ENCODE measurements at places on chromosomes 6 and 20.
A peak's percentile ranks its signal among the peaks of the same experiment; 100 is the strongest.

- no peak for DNase-seq
Observed at GRCh38 chr6:25166955-25167748, 112.0 kb upstream of the CARMIL1 start.

DNA sequence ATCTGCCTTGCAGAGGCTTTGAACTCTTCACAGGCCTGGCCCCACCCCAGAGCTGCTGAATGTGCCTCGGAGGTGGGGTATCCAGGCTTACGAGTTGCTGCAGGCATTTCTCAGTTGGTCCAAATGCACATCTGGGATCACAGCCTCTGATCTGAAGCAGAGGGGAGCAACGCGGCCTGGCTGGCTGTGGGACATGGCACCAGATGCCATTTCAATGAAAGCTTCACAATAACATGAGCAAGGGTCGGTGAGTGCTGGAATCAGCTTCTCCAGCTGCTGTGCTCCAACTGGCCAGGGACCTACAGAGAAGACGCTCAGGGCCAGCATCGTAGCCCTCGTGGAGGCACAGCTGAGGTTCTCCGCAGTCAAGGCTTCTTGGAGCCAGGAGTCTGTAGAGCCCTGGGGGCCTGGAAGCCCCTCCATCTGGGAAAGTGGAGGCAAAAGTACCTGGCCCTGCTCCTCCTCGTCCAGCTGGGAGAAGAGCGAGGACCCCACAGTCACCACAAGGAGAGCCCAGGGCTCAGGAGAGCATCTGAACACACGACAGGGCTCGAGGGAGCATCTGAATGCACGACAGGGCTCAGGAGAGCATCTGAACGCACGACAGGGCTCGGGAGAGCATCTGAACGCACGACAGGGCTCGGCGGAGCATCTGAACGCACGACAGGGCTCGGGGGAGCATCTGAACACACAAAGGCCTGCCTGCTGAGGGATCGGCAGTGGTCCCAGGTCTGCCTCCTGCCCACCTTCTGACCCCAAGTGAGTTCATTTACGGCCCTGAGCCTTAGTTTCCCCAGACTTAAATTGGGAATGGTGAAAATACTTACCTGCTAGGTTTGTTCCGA lies 165.2 kb downstream of the DLL1 start:
- no peak for DNase-seq

DNA sequence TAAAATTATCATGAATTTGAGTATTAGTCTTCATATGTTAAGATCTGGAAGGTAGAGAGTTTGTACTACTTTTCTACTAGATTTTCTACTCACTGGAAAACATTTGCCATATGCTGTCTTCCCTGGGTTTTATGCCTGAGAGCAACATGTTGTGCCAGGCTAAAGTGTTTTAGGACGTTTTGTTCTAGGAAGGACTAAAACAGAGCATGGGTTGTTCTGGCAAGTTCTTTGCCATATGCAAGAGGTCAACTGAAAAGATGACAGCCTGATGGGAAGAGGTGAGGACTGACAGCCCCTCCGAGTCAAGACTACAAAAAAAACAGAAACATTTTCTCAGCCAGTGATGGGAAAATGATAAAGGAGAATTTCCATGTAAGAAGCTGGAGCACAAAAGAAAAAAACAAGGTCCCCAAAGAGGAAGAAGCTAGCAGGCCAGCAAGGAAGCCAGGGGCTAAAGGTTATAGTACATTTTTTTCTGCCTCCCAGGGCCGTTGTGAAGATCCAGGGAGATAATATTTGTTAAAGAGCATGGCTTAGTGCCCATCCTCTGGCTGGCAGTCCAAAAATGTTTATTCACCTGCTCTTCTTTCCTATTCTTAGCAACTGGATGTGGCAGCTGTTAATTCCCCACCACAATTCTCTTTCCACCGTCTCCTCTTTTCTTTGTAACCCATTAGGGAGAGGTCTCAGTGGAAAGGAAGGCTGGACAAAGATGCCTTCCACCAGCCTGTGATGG lies 7.8 kb downstream of the SCGN start:
- DNase-seq: no peak

DNA sequence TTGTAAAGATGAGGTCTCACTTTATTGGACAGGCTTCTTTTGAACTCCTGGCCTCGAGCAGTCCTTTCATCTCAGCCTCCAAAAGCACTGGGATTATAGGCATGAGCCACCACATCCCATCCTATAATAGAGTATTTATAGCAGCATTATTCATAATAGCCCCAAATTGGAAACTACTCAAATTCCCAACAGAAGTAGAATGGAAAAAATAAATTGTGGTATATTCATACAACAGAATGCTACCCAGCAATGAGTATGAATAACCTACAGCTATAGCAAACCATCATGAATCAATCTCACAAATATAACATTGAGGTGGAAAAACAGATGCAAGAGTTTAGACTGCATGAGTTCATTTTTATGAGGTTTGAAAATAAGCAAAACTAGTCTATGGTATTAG lies 84.8 kb upstream of the BTBD3 start:
- no peak for DNase-seq

DNA sequence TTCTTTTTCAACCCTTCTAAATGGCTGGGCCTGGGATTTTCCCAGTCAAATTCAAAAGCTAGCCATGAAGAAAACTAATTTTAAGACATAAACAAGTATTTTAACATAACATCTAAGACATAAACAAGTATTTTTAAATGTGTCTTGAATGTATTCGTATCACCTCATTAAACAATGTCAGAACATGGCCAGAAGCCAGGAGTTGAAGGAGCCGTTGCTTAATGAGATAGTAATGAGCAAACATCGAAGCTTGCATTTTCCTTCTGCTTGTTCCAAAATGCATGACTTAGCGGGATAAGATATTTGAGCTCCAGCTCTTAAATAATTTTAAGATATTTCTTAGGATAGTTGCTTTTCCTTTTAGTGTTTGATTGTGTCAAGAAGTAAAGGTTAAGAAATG lies 4.2 kb upstream of the RNF182 start:
- DNase-seq: no peak

- no peak for DNase-seq
Observed at GRCh38 chr20:55561259-55561658, 444.1 kb downstream of the CBLN4 start.

DNA sequence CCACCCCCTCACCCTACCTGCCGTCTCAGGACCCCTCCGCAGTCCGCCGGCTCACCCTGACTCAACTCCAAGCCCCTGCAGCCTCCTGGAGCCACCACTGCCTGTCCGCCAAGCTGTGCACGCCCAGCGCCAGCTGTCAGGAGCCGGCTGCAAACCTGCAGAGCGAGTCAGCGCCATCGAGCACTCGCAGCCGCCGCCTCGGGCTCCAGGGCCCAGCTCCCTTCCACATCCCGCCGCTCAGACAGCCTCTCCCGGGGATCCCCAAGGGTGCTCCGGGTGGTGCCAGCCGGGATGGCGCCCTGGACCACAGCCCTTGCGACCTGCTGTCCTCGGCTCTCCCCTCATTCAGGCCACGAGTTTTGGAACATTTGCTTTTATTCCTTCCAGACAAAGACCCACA lies 4.3 kb downstream of the TNNC2 start:
- DNase-seq: peak; percentile 40

DNA sequence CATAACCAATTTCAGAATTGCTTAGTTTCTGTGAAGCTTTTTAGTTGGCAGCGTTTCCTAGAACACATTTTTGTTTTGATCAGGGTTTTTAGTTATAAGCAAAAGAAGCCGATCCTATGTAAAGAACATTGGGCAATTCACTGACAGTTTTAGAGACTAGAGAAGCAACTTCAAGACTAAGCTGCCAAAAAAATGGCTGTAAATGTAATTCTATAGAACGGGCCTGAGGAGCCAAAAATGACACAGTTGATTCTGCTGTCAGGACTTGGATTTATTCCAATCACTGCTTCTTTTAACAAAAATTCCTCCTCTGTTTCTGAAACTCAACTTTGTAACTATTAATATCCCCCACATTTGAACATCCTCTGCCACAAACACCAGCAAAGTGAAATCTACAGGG lies 236.0 kb upstream of the EYS start:
- DNase-seq: no peak

DNA sequence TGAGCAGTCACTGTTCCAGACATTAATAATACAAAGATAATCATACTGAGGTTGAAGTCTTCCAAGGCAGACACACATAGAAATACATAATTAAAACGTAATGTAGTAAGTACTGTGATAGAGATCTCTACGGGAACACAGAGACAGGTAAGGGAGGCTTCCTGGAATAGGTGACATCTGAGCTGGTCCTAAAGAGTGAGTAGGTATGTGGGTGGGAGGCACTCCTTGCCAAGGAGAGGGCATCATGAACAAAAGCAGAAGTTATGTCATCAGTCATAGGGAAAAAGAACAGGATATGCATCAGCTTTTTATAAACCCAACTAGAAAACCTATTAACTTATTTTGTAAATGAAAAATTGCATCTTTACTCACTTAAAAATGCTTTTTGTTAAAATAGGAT lies 110.0 kb downstream of the MAP7 start:
- no peak for DNase-seq

DNA sequence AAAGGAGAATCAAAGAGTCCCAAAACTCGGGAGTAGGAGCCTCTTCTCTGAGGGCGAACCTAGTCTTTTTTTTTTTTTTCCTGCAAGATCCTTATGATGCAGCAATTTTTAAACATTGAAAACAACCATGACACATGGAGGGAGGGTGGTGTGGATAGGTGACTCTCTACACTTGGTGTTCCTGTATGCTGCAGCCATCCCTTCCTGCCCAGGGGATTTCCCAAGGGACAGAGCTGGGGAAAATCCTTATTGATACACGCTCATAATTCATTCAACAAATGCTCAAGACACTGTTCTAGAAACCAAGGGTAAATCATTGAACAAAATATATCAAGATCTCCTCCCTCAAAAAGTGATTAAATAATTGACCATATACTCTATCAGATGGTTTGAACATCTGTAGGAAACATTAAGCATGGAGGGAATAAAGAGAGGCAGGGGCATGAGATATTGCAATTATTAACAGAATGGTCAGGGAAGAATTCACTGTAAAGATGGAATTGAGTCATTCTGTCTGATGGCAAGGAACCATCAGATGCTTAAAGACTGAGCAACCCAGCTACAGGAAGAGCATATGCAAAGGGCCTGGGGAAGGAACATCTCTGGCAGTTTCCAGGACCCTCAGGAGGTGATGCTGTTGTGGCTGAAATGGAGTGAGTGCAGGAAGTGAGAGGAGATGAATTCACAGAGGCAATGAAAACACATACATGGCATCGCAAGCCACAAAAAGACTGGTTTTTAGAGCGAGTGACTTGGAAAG lies 13.4 kb upstream of the BTN3A3 start:
- no peak for DNase-seq

GRCh38 chr6:142413111-142413510 lies 111.3 kb downstream of the ADGRG6 start:
- DNase-seq: no peak

- DNase-seq: no peak
Observed at GRCh38 chr6:71088166-71088565, 131.3 kb upstream of the B3GAT2 start.

DNA sequence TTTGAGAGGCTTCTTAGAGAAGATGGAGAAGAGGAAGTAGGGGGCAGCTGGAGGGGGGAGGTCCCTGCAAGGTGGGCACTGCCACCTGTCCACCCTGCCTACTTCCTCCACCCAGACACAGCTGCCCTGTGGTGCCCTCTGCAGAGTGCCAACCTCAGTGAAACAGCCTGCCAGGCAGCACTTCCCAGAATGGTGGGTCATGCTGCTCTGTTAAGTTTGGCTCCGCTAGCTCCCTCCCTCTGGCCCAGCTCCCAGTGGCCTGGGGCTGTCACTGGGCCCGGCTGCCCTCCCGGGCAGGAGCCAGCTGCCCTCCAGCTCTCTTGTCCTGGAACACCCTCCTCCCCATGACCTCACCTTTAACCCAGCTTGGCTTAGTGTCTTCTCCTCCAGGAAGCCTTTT lies 5.1 kb upstream of the EPB41L1 start:
- DNase-seq: no peak

DNA sequence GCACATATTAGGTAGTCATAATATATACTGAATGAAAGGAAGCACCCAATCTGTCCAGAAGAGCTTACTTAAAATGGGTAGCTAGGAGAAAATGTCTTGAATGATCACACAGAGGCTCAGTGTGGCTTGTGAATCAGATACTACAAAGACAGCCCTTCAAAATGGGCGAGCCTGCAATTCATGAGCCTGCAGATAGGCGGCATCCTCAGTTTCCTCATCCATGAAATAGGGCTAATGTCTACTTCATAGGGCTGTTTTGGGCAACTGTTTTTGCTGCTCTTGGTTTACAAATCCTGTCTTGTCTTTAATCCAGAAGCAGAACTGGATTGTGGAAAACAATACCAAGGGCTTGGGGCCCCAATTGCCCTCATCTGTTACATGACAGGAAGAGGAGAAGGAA lies 129.3 kb upstream of the KCNK16 start:
- DNase-seq: no peak

DNA sequence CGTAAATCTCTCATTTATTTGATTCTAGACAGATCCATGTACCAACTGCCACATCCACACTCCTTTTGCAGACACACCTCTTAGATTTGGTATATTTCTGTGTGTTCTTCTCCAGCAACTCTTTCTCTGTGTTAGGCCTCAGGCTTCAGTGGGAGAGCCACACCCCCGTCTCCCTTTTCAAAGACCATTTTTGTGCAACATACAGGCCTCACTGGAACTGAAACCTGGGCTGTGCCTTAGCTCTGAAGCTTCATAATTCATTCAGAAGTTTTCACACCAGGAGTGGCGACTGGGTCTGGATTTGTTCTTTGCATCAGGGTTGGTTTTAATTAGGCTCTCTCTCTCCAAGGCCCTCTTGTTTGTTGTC lies 170.2 kb downstream of the THBS2 start:
- no peak for DNase-seq

- DNase-seq: peak; percentile 31
Observed at GRCh38 chr6:26273673-26274588, 91.1 kb upstream of the BTN3A2 start.

DNA sequence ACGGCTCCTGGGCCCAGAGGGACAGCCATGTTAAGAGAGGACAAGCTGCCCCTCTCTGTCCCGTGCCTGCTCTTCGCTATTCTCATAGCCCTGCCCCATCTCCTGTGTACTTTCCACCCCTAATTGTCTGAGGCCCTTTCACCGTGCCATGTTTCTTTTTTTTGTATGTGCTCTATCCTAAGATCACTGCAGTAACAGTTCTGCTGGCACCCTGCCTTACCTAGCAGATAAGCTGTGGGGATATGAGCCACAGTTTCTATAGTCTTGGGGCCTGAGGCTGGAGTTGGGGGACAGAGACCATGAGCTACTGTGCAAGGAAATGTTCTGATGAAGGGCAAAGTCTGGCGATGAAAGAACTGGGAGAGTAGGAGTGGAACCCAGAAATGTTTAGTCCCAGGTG lies 269.5 kb upstream of the CITED2 start:
- DNase-seq: no peak

- peak; percentile 18 for DNase-seq
Observed at GRCh38 chr6:54784011-54784410, 62.6 kb upstream of the FAM83B start.

GRCh38 chr20:41065716-41066115 lies 37.1 kb downstream of the TOP1 start:
- DNase-seq: no peak

DNA sequence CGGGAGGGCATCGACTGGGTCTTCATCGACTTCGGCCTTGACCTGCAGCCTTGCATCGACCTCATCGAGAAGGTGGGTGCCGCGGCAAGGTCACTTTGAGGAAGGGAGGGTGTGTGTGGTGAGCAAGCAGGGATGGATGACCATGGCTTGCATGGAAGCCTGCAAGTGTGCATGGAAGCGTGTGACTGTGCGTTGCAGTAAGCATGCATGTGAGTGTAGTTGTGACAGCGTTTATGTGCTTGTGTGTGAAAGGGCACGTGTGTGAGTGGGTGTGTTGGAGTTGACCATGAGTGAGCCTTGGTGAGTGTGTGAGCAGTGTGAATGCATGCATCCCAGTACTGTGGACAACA lies 32.5 kb downstream of the MYH7B start:
- no peak for DNase-seq

- DNase-seq: no peak
Observed at GRCh38 chr6:168530653-168531071, 89.7 kb downstream of the SMOC2 start.

All from mesenchymal stem cell (in vitro differentiated cells and primary cell).